Omental fat pad (tissue), 4 donors: ENCODE measurements at places on chromosomes 1 and 21. TPM values are rescaled to one million over a fixed set of nuclear protein-coding genes. Genes with fewer than 3 reads are reported as not detected.

DNA sequence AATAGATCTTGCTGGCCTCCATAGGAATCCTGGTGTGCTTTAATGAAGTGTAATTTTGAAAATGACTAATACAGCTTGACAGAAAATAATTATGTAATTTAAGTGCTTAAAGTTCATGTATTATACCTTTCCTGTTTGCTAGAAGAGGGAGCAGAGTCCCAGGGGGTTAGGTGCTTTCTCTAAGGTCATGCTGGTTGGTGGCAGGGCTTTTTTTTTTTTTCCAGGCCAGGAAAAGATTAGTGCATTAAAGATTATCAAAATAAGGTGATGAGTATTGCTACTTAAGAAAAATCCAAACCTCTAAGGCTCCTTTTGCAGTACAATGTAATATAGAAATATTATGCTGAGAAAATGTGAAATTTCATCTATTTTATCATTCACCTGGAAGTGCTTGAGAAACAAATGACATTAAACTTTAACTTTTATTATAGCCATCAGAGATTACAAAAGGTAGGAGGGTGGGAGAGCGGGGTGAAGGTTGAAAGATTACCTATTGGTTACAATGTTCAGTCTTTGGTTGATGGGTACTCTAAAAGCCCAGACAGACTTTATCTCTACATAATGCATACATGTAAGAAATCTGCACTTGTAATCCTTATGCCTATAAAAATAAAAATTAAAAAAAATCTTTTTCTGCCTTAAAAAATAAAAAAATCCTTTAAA, 110.8 kb downstream of the RABGAP1L start:
- no peak for DNase-seq

DNA sequence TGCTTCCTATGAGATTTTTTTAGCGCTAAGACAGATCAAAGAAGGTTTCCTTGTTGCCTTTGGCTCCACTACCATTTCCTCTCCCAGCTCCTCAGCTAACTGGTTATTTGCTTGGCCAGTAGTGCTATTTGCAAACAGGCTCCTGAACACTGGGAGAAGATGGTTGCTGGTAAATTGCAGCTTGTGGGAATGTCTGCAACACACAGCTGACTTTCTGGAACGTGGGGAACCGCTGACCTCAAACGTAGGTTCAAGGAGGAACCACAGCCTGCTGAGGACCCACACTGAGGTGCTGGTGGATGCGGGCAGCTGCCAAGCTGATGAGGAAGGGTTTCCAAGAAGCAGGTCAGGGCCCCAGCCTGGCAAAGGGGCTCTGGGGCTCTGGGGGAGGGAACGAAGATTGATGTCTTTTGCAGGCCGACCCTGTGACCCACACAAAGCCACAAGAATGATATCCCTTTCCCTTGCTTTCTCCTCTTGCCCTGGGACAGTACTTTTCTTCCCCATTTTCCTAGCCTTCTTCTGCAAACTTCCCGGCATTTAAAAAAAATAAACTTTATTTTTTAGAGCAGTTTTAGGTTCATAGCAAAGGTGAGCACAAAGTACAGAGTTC, 24.8 kb downstream of the GNG4 start:
- DNase-seq = no peak

DNA sequence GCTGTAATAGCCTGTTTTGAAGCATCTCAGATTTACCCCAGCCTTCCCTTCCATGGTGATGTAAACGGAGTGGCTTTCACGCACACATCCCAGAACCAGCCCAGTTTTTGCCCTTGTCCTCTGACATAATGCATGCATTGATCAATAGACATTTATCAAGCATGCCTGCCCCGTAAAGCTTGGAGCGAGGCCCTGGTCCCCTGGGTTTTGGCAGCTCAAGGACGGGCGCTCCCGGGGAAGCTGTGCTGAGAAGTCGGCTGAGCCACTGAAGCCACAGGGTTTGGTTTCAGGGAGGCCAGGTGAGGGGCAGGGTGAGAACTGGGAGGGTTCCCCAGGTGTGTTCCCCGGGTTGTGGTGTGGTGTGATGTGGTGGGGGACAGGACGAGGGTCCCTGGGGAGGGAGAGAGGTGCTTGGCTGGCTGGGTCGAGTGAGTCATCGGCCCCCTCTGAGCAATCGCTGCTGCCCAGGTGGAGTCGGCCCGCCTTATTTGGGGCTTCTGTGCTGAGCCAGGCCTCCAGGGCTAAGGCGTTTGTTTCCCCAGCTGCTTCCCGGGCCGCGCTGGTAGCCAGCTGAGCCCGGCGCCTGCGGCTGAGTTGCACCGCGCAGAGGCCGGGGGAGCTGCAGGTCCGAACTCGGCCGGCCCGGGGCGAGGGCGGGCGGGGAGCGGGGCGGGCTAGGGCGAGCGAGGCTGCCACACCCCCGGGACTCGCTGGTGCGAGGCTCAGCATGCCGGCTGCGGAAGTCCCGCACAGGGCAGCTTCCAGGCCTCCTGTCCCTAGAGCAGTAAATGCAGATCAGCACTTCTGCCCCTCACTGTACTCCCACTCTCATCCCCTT, 23.6 kb downstream of the ATP2B4 start:
- no peak for DNase-seq

DNA sequence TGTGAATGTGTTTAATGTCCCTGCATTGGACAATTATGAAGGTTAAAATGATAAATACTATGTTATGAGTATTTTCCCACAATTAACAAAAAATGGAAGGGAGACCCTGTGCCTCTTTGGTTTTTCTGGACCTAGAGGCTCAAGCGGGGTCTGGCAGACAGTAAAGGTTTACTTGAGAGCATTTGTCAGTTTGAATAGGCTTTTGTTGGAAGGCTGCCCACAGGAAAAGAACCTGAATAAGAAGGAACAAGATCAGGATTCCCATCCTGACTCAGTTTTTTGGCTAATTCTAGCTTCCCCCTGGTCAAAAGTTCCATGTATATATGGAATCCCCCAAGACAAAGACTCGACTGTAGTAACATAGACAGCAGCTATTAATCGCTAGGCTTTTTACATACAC, 150.9 kb upstream of the JUN start:
- DNase-seq = no peak

DNA sequence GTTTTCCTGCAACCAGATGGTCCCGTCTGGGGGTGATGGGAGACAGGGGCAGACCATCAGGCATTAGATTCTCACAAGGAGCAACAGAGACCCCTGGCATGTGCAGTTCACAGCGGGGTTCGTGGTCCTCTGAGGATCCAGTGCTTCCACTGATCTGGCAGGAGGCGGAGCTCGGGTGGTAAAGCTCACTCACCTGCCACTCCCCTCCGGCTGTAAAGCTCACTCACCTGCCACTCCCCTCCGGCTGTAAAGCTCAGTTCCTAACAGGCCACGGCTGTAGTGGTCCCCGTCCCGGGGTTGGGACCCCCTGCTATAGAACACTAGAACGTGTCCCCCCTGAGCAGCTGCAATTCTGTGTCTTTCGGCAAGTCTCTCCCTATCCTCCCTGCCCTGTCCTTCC, 4.6 kb downstream of the KRTAP10-12 start:
- no peak for DNase-seq

- DNase-seq = no peak
These were observed 30.1 kb downstream of the LDLRAD1 start for GRCh38 chr1:53987880-53988279.

GRCh38 chr1:152972196-152972886, 1.9 kb downstream of the SPRR4 start:
- DNase-seq = no peak

- no peak for DNase-seq
These were observed 9.3 kb downstream of the IRF2BP2 start for GRCh38 chr1:234600418-234601281.

GRCh38 chr21:29193072-29193471, 62.6 kb downstream of the MAP3K7CL start:
- no peak for DNase-seq

GRCh38 chr1:205701420-205701819, 21.1 kb upstream of the SLC45A3 start:
- DNase-seq = no peak

GRCh38 chr1:14571810-14572767, 26.4 kb upstream of the KAZN start:
- DNase-seq = no peak

DNA sequence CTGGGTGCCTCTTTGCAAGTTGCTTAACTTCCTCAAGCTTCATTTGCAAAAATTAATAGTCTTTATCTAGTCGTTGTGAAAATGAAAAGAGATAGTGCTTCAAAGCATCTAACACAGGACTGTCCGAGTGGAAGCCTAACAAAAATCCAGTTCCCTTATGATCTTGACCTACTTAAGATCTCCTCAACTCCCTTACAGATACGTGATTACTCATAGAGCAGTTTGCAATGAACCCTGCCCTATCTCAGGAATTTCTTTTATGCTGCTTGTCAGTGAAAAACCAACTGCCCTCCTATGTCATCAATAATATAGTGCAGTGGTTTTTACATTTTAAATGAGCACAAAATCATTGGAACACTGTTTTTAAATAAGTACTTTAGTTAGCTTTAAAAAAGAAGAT, 314.3 kb downstream of the BACH1 start:
- no peak for DNase-seq

DNA sequence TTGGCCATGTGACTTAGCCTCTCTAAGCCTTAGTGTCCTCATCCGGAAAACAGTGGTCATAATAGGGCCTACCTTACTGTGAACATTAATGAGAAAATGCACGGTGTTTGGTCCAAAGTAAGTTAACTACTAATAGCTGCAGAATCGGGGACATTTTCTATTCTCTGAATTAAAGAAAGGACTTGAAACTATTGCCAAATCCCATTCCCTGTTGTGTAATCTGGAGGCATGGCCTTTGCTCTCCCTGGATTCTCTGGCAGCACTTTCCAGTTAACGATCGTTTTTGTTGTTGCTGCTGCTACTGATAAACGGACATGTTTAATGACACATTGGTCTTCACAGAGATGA, 30.5 kb downstream of the FMO4 start:
- no peak for DNase-seq

DNA sequence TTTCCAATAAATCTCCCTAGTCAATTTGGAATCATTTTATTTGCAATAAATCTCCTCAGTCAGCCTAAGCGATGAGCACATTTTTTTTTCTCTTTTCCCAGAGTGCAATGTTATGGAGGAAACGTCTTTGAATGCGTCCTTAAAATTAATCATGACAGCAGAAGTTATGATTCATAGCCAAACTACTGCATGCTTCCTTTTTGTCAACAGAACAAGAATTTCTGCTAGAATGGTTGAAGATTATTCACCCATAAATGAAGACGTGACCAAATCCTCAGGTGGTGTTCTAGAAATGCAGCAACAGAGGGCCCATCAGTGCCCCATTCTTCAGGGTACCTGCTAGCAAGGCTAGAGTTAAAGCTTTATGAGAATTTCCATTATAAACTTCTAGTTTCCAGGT, 407.9 kb upstream of the PKN2 start:
- no peak for DNase-seq

DNA sequence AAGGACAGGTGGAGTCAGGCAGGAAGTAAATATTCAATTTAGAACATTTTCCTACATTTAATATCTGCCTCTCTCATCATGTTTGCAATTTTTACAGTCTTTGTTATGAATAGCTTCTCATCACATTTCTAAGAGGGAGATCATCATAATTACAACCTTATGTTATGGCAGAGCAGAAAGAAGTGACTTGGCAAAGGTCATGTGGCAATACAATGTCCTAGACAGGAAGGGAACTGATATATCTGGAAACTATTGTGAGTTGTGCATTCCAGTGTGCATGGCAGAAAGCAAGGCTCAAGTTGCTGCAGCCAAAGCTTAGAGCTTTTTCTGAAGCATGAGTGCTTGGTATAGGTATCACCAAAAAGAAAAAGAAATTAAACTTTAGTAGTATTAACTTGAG, 43.8 kb upstream of the PRRX1 start:
- DNase-seq = no peak

DNA sequence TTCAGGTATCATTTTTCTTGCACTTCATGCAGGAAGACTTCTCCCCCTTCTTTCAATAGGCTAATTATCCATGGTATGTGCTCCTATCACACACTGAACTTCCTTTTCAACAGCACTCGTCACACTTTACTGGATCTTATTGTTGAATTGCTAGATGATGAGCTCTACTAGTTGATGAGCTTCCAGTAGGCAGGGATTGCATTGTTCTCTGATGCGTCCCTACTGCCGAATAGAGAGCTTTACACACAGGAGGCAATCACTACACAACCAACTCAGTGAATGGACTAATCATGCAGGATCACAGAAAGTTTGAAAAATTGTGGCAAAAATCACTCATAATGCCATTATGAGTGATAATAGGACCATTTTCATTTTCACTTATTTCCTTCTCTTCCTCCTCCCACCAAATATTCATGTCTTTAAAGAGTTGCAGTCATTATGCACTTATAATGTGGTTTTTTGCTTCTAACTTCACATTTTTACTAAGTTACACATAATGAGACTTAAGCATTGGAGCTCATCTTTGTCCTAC, 128.1 kb upstream of the ZNF648 start:
- DNase-seq = no peak

DNA sequence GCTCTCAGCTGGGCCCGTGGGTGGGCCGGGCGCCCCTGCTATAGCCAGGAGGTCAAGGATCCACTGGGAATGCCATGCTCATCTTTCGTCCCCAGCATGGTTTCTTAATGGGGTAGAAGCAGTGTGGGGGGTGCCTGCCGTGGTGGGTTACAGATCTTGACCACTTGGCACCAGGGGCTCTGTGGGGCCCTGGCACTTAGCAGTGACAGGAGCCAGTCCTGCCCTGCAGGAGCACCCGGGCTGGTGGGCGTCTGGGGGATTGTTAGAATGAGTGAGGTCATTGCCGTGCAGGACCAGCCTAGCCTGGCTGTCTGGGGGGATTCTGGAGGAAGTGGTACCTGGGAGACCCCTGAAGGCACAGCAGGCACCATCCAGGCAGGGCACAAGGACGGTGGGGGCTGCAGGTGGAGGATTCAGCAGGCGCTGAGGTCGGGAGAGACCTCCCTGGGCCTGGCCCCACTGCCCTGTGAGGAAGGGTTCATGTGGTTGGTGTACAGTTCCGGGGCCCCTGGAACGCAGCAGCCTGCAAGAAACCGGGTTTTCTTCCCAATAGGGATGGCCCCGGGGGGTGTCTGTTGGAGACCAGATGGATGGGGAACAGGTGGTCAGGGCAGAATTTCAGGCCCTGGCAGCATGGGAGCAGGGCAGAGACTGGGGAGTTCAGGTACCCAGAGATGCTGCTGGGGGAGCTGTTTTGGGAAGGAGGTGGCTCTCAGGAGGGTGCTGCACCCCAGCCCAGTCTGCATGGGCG, 4.8 kb downstream of the AIRE start:
- DNase-seq = no peak

IL20 gene
- total RNA-seq = 8.2 TPM

GOLT1A gene
- not detected for total RNA-seq

CCDC190 gene
- total RNA-seq = not detected

DNAJC8 gene
- 72.2 TPM for total RNA-seq

GJC2 gene
- total RNA-seq = 2.8 TPM

UMODL1 gene
- total RNA-seq = not detected

OR2T10 gene
- not detected for total RNA-seq
